ENCODE measurements at places on chromosomes 7 and 10.

GRCh38 chr10:105864854-105865253 is 1223.8 kb downstream of the SORCS3 start:
- no peak overlapping the region for H3K4me3 ChIP-seq
- no peaks in the 10 kb centered on the region for H3K4me1 ChIP-seq
- H3K27ac ChIP-seq: no peak overlapping the region

DNA sequence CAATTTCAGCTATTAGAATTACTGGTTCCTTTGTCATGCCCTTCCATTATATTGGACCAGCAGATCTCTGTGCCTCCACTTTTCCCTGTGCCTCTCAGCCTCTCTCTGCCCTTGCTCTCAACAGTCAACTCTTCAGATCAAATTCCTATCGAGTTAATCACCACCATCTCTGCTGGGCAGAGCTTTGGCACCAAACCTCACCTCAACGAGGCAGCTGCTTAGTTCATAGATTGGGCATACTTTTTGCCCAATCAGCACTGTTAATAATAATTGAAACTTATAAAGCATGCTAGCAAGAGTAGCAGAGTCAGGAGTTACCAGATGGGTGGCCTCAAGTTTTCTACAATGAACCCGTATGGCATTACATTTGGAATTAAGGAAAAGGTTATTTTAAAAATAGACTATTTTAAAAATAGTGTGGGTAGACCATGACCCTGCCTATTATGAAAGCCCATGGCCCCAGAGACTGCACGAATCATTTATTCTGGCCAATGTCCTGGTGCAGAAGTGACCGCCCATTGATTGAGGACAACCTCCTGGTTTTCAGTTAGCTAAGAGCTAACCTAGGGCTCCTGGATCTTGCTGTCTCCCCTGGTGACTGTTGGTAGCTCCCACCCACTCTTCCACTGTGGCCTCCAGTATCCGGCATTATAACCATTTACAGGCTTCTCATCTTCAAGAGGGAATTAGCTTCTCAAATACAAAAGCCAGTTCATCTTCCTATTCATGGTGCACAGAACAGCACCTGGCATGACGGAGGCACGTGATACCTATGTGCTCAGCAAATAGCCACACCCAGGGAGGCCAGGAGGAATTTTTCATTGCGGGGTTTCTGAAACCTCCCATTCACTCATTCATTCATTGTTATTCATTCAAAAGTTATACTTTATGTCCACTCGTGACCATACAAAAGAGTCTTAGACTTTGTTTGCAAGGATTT is 265.4 kb downstream of the INHBA start:
- no peak for DNase-seq
- H3K4me3 ChIP-seq: no peak overlapping the region
- no peaks in the 10 kb centered on the region for H3K36me3 ChIP-seq
- H3K27me3 ChIP-seq: no peaks in the 10 kb centered on the region

- DNase-seq: no peak
- H3K27ac ChIP-seq: no peak overlapping the region
- no peaks in the 10 kb centered on the region for H3K36me3 ChIP-seq
- H3K27me3 ChIP-seq: peaks cover 3% of the 10 kb centered on the region
- H3K4me1 ChIP-seq: no peaks in the 10 kb centered on the region
Measured at GRCh38 chr7:141960687-141961422, 12.7 kb downstream of the TAS2R38 start.

GRCh38 chr7:100093925-100094486 is 5.2 kb downstream of the COPS6 start:
- DNase-seq: no peak
- H3K27me3 ChIP-seq: no peaks in the 10 kb centered on the region
- H3K36me3 ChIP-seq: peaks cover 50% of the 10 kb centered on the region
- H3K4me3 ChIP-seq: no peak overlapping the region
- peaks cover 34% of the 10 kb centered on the region for H3K4me1 ChIP-seq
- H3K27ac ChIP-seq: no peak overlapping the region

GRCh38 chr10:117454502-117454901 is 79.3 kb upstream of the PDZD8 start:
- DNase-seq: no peak
- H3K27me3 ChIP-seq: peaks cover 7% of the 10 kb centered on the region
- H3K27ac ChIP-seq: no peak overlapping the region
- H3K4me1 ChIP-seq: no peaks in the 10 kb centered on the region
- H3K36me3 ChIP-seq: no peaks in the 10 kb centered on the region
- H3K4me3 ChIP-seq: no peak overlapping the region
